ENCODE measurements at places on chromosomes 4 and X.

DNA sequence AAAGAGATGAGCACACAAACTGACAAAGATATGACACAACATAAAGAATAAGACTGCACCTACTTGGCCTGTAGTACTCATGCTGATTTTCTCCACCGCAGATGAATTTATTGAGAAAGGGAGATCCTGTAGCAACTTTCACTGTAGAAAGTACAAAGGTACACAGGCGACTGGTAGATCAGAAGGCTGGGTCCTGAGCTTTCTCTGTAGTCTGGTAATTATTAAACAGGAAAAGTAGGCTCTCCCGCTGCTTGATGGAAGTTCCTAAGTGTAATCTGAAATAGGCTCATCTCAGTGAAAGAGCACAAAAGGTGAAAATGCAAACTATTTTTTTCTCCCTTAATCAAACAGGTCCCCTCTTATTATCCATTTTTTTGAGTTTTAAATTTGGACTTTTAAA, at the start of gene ADH6:
ADH6 (minus strand) TSS at position 175 of the 400 bp plus-strand sequence; CDS start at position 81, 94 bp downstream.
- DNase-seq: no peak

- no peak for DNase-seq
Observed at GRCh38 chr4:106287353-106287969, 28.5 kb downstream of the TBCK start.

GRCh38 chrX:31279359-31279758, 207.5 kb upstream of the FTHL17 start:
- DNase-seq: no peak

DNA sequence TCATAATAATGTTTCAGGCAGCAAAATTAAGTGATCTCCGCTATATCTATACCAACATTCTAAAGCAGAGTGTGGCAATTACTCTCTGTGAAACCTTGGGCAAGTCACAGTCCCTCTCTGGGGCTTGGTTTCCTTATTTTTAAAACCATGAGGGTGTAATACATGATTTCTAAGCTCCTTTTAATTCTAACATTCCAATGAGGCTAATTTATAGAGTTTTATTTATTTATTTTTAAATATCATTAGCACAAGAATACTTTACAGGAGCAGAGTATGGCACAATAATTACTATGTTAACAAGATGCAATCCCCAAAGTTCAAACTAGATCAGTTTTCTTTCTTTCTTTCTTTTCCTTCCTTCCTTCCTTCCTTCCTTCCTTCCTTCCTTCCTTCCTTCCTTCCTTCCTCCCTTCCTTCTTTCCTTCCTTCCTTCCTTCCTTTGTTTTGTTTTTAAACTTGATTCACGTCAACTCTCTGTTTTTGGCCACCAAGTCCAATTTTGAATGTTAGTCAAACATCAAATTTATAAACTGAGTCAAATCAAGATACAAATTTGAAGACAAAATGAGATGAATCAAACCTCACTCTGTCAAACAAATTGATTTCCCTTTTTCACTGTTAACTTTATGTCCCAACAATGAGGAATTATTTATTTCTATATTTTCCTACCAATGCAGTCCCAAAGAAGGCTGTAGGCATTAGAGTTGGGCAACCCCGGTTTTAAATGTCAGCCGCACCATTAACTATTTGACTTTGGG, 50.2 kb upstream of the GPR174 start:
- no peak for DNase-seq

DNA sequence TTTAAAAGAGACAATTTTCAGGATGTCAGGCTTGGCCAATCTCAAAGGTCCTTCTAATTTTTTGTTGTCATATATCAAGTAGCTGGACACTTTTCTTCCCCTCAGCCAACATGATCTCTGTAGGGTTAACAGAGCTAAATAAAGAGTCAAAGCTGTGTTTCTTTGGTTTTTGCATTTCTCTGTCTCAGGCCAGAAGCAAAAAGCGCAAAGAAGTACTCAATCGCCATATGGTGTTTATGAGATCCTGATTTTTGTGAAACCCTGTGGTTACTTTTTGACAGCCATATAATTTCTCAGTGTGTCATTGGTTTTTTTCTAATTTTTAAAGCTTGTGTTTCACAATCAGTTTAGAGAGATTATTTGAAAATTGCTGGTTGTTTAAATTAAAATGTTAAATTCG, 111.9 kb downstream of the MAPK10 start:
- no peak for DNase-seq

Measured in activated T-helper 2 cell treated with anti-CD3 and anti-CD28 coated beads, Interferon-gamma antibody, Interleukin-2, Interleukin-4, amounts not matched to agents 10 μg/mL and 5 μg/mL and 100 μg/mL, durations not matched to agents 14 hours and 24 hours and 36 hours (primary cell).